Nasal cavity respiratory epithelium epithelial cell of viscerocranial mucosa (primary cell): ENCODE measurements at places on chromosomes 1 and 21. TPM values are rescaled to one million over a fixed set of nuclear protein-coding genes. Genes with fewer than 3 reads are reported as not detected.

Gene S100A16
- 568 and 750 TPM in 2 replicates for total RNA-seq

Gene KIFAP3
- total RNA-seq = 15.7 and 23.1 TPM in 2 replicates

Gene F11R
- 210 and 292 TPM in 2 replicates for total RNA-seq

Gene DNALI1
- total RNA-seq = under 0.01 and 0.43 TPM in 2 replicates

Gene FAM72C
- not detected in 2 replicates for total RNA-seq
